ENCODE measurements at places on chromosomes 4 and X.

- DNase-seq: no peak
Measured at GRCh38 chr4:20462426-20463175, 210.9 kb downstream of the SLIT2 start.

DNA sequence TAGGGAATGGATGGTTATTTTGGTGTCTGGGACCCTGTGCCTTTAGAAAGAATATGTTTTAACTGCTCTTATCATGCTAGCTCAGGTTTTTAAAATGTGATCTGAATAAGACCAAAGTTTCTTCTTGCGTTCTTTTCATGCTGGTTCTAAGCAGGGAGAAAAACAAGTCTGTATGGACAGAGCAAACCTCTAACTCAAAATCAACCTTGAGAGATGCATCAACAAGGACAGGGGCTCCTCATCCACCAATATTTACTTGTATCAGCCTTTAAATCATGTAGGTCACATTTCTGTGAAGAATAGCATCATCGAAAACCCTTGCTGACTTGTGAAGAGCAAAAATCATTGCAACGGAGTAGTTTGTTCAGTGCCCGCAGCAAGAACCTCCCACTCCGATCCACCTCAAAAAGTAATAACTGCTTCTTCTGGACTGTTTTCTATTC lies 1.2 kb downstream of the ATP10D start:
- no peak for DNase-seq

- no peak for DNase-seq
Measured at GRCh38 chr4:184400375-184400870, 73.9 kb downstream of the IRF2 start.

GRCh38 chrX:153474718-153475117 lies 4.3 kb upstream of the HAUS7 start:
- DNase-seq: no peak

DNA sequence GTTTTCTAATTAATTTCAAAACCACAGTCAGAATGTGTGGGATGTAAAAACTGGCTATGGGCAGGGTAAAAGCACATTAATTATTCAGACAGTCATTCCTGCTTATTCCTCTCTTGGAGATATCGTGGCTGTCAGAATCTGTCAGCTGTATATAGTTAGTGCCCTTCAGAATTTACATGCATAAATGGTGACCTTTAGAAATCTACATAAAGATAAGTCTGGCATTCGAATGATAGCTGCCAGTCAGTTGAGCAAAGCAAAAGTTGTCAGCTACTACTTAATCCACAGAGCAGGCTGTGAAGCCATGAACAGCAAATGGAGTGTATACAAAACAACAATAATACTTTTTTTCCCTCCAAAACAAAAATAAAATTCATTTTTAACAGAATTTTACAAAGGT lies 189.5 kb downstream of the ADGRL3 start:
- DNase-seq: no peak

GRCh38 chr4:129978315-129978714 lies 882.4 kb downstream of the C4orf33 start:
- no peak for DNase-seq

DNA sequence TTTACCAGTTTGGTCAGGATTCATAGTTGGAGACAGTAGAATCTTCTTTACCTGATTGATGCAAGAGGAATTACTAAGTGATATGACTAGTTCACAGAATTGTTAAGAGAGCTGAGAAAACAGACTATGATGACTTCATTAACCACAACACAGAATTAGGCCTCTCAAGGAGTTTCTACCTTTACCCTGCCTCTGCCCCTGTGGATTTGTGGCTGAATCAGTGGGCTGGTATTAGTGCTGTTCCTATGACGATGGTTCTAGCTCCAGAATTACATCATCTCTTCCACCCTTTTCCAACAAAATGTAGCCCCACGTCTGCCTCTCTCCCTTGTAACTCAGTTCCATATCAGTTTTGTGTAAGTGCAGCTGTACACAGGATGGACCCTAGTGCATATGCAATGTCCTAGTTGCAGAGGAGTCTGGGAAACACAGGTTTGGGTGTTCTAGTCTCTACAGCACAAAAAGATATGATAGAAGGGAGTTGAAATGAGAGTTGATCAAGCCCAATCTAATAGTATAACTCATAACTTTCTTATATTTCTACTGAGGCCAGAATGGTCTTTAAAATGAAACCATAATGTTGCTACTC lies 99.3 kb downstream of the ANXA5 start:
- no peak for DNase-seq

GRCh38 chrX:9682456-9682855 lies 83.2 kb downstream of the GPR143 start:
- no peak for DNase-seq

DNA sequence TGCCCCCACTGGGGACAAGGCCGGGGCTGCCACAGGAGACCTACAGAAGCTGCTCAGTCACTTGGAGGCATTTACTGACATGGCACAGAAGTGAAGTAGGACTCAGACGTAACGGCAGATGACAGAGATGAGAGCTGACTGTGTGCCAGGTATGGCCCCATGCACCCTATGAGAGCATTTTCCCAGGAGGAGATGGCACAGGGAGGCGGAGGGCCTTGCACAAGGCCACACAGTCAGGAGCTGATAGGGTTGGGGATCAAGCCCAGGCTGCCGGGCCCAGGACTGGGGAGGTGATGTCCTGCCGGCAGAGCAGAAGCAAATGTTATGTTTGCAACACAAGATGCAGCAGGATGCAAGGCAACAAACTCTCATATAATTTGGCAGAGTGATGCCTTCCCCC lies 34.1 kb downstream of the NAT8L start:
- no peak for DNase-seq

GRCh38 chr4:44670506-44671199 lies 7.6 kb upstream of the GUF1 start:
- no peak for DNase-seq

- no peak for DNase-seq
Measured at GRCh38 chr4:153661215-153661822, 22.8 kb upstream of the TLR2 start.

- no peak for DNase-seq
Measured at GRCh38 chr4:70855464-70855863, 15.8 kb upstream of the GRSF1 start.

- DNase-seq: no peak
Measured at GRCh38 chrX:69429339-69430015, 74.6 kb upstream of the NALF2 start.

- DNase-seq: no peak
Measured at GRCh38 chr4:158811704-158812103, 42.9 kb downstream of the FNIP2 start.

- DNase-seq: no peak
Measured at GRCh38 chr4:170884969-170885570, 795.3 kb upstream of the AADAT start.

GRCh38 chr4:19857380-19857779 lies 394.3 kb upstream of the SLIT2 start:
- peak; percentile 68 for DNase-seq

DNA sequence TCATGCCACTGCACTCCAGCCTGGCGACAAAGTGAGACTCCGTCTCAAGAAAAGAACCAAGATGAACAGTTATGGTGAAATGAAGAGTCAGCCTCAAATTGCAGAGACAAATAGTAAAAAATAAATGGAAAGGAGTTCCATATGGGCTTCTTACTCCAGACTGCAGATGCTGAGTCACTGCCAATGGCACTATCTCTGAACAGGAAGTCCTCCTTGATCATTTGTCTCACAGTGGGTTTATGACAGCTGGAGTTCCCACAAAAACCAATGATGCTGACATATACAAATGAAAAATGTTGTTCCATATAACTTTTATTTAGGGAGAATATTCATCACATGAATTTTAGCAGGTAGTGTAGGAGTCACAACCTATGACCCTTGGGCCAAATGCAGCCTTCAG lies 631.6 kb downstream of the PCDH18 start:
- DNase-seq: no peak

DNA sequence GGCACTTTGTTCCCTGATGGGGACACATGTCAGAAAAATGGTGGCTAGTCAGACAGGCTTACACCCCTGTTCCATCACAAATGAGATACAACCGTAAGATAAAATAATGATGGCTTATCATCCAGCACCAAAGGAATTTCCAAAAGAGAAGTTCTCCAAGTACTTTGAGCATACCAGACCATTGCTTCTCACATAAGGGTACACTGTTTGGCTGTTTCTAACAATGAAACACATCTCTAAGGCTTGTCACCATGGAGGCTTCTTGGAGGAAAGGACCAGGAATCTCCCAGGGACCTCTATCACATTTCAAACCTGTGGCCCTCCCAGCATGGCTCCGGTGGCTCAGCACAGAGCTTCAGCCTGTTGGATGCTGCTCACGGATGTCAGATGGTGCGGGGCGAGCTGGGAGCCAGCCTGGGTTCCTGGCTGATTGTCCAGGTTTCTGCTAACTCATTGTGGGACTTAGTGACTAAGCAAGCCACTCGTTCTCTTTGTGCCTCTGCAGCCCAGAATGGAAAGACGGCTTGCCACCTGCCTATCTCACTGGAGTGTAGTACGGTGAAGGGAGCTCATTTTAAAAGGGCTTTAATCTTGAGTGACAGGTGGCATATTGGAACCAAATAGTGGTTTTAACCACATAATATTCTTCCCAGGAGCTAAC lies 54.5 kb downstream of the FHDC1 start:
- no peak for DNase-seq

Measured in COR-L47 (cell line).